CD4-positive, alpha-beta T cell treated with Interleukin-6 at 100 ng/mL for 8 hours (primary cell): ENCODE measurements at places on chromosomes 16 and 17.
A peak's percentile ranks its signal among the peaks of the same experiment; 100 is the strongest.

DNA sequence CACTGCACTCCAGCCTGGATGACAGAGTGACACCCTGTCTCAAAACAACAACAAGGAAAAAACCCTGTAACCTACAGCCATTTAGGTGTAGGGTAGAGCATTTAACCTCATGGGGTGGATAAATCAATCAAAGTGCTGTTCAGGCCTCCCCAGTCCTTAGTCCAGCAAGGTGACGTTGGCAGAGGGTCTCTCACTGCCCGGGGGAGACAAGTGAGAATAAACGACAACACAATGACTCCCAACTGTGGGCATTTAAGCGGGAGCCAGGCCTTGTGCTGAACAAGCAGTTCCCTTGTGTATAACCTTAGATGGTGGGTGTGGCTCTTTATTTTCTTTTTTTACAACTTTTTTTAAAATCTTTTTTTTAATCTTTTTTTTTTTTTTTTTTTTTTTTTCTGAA is 29.3 kb downstream of the TMEM92 start:
- DNase-seq = no peak

DNA sequence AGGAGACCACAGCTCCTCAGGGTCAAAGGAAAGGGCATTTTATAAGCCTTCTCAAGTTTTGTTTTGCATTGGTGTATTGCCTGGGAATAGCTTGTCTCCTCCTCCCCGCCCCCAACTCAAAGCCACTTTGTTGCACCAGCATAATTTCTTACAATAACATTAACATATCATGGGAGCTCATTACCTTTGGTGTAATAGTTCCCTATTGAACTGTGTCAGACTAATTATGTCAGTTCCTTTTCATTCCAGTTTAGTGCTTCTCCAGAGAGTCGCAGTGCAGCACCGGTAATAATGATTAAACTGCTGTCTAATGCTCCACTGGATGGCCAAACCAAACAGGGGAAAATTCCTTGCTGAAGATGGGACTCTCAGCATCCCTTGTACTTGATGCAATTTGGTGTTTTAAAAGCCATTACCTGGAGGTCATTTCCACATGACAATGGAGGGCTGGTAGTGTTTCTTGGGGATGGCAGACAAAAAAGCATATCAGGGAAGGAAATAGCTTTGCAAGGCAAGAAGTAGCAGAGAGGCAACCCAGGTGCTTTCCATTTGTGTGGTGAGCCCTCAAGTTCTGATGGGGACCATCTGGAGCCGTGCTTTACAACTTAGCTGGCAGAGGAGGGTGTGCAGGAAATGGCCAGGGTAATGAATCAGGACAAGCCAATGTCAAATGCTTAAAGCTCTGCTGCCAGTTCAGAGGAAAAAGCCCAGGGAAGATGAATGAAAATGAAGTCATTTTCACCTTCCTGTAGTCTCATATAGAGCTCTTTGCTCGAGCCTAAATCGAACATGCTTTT is 91.5 kb upstream of the NLRP1 start:
- DNase-seq = no peak

- DNase-seq = peak; percentile 34
Measured at GRCh38 chr17:78168903-78169793, 767 bp downstream of the SYNGR2 start.

GRCh38 chr17:73017658-73018057 is 74.8 kb downstream of the SLC39A11 start:
- DNase-seq = no peak

DNA sequence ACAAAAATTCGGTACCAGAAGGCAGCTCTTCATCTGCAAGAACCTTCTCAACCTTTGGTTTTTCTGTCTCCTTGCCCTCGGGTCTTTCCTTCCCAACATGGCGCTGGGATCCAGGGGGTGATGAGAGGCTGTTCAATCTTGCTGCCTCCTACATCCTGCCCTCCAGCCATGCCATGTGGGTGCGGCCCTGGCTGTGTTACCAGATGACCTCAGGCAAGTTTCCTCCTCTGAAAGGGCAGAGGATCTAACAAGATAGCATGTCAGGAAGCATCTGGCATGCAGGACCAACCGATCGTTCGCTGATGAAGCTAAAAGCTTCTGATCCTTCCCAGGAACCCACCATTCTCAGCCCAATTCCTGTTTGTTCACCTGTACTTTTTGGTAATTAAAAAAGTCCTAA is 36.8 kb upstream of the BCAR1 start:
- DNase-seq = no peak

DNA sequence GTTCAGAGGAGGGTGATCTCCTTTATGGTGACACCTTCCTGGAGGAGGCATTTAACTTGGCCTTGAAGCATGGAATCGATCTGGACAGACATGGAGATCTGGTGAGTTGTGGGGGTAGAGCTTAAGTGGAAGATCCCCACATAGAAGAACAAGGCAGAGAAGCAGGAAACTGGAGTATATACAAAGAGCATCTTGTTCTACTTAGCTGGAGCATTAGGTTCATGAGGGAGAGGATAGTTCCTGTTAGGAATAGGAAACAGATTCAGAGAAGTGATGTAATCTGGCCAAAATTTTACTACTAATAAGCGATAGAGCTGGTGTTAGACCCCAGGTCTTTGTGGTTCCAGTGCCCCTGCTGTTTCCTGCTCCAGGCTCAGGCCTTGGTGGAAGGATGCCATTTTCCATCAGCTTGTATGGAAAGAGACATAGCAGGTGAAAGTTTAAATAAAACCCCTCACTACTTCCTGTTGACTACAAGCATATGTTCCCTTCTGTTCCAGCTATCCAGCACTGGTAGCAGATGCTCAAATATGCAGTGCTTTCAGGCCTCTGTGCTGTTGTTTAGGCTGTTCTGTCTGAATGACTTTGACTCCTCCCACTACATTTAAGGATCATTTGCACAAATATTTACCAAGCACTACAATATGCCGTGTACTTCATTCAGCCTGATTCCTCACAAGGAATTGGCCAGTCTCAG is 9.4 kb downstream of the RPAIN start:
- DNase-seq = no peak

- DNase-seq = peak; percentile 35
Measured at GRCh38 chr16:3149630-3150345, 15.0 kb downstream of the ZNF213 start.

DNA sequence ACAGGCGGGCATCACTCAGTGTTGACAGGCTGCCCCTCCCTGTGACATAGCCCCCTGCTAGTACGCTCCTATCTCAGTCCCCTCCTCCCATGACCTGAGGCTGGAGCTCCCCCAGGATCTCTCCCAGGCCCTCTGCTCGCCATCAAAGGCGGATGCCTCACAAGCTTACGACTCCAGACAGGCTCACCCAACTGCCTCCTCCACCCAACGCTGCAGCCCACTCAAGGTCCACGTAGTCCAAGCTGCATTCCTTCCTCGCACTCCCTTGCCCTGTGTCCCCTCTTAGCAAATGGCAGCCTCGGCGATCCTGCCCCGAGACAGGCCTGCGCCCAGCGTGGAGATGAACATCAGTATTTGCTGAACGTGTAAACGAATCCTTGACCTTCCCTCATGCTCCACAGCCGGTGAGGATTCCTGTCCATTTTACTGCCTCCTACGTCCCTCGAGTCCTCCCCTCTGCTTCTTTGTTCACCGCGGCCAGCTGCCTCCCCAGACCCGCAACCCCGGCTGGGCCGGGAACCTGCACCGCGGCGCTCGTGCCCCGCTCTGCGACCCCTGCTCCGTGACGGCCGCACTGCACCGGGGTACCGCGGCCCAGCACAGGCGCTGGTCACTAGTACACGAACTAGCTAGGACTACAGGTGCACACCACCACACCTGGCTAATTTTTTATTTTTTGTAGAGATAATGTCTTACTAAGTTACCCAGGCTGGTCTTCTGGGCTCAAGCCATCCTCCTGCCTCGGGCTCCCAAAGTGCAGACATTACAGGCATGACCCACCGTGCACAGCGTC is 838 bp upstream of the TMEM97 start:
- DNase-seq = no peak

DNA sequence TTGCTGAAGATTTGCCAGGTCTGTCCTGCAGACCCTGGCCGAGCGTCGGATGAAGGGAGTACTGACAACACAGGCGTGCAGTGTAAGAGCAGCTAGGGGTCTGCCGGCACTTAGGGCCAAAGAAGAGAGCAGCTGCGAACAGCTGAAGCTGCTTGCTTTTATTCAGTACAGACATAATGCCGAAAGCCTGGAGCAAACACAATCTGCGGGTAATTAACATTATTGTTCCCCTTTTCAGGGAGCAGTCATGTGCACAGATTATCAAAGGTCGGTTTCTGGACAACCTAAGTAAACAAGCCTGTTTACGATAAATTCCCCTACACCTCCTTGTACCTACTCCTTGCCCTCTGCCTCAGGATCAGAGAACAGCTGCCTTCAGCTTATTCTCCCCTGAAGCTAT is 12.0 kb upstream of the KRT23 start:
- DNase-seq = no peak

GRCh38 chr17:51398687-51399086 is 138.3 kb downstream of the UTP18 start:
- no peak for DNase-seq

DNA sequence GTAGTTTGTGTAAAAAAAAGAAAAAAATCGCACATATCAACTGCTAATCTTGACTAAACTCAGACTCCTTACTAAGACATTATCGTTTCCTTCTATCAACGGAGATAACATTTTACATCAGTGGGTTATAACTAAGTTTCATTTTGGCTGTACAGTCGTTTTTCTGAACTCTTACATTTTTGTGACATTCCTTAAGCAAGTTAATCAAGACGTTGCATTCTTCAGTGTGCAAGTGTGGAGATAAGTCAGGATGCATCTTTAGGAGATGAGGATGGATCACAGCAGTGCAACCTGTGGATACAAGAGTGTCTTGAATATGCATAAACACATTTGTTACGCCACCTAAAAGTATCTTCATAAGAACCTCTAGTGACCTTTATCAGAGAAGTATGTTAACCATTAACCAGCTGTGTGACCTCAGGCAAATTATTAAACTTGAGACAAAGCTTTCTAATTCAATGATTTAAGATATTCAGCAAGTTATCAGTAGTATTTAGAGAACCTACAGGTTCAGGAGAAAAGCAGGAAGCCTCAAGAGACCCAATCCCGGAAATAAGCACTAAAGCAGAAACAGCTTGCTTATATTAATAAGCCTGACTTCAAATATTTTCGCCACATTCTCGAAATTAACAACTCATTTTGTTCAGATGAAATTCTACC is 9.4 kb downstream of the CMC2 start:
- peak; percentile 14 for DNase-seq

GRCh38 chr17:61391595-61392291 is 7.9 kb upstream of the TBX2 start:
- no peak for DNase-seq

DNA sequence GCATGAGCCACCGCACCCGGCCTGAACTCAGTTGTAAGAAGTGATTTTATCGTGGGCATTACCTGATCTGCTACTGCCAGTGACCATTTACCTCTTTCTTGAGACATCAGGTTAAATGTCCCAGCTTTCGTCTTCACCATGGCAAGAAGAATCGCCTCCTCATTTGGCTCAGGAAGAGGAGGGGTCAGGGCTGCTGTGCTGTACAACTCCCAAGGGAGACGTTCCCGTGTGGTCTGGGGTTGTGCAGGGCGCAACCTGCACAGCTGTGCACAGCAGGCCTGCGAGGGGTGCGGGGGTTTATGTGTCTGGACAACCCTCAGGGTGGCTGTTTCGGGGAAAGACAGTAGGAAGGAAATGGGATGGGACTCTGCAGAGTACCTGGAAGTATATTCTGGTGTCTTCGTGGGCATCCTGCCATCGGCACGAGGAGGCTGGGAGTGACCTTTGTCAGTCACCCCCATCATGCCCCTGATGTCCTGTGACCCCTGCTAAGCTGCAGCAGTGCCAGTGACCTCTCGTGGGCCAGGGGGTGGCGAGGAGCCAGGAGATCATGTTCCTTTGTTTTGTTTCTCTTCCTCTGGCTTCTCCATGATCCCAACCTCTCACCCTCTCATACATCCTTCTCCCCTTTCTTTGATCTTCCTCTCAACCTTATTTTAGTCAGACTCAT is 27.3 kb downstream of the CIBAR2 start:
- no peak for DNase-seq

GRCh38 chr16:27238016-27238587 is 30.5 kb downstream of the NSMCE1 start:
- DNase-seq = no peak

DNA sequence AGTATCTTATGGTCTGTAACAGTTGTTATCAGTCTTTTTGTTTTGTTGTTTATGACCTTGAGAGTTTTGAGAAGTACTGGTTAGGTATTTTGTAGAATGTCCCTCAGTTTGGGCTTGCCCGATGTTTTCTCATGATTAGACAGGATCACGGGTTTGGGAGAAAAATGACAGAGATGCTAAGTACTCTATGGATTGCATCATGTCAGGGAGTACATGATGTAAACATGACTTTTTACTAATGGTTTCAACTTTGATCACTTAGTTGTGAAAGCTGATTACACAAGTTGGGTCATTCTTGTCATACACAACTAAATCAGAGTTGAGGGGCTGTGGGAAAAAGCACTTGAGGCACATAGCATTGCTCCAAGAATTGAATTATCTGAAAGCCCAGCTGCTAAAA is 94.7 kb upstream of the SIAH1 start:
- DNase-seq = no peak

DNA sequence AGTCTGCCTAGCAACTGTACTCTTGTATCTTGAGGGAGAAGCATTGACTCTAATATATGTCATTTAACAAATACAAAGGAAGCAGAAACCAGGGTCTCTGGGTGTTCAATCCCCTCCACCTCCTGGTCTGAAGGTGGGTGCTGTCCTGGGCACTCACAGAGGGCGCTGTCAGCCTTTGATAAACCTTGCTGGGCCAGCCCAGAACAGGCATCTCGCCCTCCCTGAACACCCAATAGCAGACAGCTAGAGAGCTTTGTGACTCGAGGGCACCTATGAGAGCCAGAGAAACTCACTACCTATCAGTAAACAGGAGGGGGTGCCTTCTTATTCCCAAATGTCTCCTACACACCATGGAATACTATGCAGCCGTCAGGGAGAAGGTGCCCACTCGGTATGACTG is 6.4 kb upstream of the PIPOX start:
- no peak for DNase-seq

DNA sequence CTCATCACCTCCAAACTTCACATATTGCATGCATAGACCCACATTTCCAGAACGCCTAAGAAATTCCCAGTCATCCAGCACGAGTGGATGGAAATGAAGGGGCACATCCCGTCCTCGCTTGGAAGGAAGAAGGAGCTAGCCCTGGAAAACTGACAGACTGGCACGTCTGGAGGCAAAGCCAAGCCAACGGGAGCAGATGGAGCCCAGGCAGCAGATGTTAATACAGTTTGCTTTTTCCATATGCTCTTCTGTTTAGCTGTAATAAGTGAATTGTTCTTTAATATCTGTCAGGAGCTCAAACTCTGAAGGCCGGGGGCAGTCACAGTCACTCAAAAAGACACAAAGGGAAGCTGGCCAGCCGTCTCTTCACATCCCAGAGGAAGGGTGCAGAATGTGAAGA is 187.7 kb downstream of the XYLT1 start:
- no peak for DNase-seq

GRCh38 chr17:80274871-80275449 is 14.3 kb downstream of the RNF213 start:
- no peak for DNase-seq

GRCh38 chr17:53186001-53186400 is 636.7 kb upstream of the KIF2B start:
- no peak for DNase-seq
